ENCODE measurements at places on chromosomes 6 and 20.

GRCh38 chr6:68572975-68573374 lies 62.1 kb upstream of the ADGRB3 start:
- DNase-seq, result no peak

DNA sequence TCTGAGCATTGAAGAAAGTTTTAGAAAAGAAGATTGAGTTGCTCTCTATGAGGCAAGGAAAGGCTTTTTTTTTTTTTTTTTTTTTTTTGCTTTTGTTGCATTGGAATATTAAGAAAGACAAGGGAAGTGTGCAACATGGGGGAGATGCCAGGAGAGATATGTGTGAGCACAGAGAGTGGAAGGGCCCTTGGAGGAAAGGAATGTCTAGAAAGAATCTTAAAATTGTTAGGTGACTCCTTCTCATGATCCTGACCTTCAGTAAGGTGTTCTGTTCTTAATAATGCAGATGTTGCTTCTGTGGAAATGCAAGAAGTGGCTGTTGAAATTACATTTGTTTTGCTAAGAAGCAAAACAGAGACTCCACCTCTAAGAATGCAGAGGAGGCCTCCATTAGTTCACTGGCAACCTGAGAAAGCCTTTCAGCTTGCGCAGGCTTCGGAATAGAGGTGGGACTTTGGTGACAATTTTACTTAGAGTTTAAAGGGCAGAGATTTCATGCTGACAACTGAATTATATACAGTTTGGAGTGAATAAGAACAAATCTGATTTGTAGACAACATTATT lies 118.0 kb upstream of the ASCC3 start:
- DNase-seq, result no peak

DNA sequence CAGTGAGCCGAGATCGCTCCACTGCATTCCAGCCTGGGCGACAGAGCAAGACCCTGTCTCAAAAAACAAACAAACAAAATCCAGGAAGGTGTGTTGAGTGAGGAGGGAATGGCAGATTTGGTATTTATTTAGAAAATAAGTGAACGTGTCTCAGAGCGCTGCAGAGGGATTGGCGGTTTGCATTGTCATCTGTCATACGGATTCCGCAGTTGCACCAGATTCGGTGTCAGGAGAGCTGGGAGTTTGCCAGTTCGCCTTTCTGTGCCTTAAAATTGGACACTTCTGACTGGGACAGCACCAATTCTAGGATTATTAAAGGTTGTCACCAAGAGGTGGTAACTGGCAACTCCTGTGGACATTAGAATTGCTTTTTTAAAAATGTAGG lies 912 bp downstream of the SNRNP48 start:
- no peak for DNase-seq

- DNase-seq, result no peak
Observed at GRCh38 chr20:59002874-59003399, 4.1 kb downstream of the CTSZ start.

- DNase-seq, result no peak
Observed at GRCh38 chr6:8014947-8015346, 49.2 kb downstream of the BLOC1S5 start.

DNA sequence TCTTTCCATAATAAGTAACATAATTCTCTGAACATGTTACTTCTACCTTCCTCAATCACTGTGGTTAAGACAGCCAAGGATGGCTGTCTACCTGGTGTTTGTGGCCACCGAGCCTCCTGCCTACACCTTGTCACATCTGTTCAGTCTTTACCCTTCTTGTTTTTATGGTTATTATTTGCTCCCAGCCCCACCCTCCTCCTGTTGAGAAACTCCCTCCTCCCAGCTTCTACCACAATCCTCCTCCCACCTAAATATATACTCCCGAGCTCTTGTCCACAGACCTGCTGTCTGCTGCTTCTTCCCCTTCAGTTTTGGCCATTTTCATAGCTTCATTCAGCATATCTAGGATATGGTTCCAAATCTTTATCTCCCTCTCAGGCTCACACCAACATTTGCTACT lies 35.7 kb upstream of the GABRR1 start:
- no peak for DNase-seq

- DNase-seq, result no peak
Observed at GRCh38 chr6:122428781-122429180, 29.3 kb downstream of the HSF2 start.

DNA sequence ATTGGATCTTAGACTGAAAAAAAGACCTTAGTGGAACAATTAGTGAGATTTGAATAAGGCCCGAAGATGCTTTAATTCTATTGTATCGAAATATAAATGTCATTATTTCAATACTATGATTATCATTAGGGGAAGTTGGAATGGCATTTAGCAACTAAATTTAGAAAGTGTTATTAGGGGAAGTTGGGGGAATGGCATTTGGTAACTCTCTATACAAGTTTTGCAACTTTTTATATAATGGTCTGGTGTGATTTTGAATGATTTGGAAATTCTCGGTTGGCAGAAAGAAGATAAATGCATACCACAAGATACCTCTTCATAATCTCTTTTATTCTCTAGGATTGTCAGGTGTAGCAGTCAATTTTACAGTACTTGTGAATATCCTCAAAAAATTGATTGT lies 49.2 kb downstream of the RNF144B start:
- no peak for DNase-seq

DNA sequence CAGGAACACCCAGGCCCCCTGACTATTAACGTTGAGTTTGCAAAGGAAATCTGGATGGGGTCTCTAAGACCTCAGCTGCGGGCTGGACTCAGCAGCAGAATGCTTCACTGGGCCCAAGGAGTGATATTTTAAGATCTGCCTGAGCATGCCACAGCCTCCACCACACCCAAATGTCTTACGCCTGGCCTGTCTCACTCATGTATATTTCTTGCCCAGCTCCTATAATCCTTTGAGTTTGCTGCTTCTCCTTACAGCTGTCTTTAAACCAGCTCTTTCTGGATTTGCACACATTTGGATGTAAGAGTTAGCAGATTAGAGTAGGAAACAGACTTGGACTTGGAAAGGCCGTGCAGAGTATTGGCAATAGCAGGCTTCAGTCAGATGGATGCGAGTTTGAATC lies 16.4 kb downstream of the CASS4 start:
- no peak for DNase-seq

- DNase-seq, result no peak
Observed at GRCh38 chr6:42260972-42261371, 43.3 kb upstream of the MRPS10 start.

DNA sequence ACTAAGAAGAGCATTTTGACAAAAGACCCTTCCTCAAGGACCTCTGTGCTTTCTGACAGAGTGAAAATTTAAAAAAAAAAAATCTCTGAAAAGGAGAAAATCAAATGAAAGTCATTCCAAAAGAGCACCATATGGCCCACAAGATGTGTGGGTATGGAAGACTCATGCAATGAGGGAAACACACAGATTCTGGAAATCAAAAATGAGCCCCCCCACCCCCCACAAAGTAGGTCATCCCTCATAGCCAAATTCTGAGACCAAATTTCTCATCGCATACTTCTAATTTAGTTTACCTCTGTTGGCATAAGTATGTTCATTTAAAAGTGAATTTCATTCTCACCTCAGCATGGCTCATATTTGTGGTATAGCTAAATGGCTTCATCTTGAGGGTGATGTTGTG lies 181.3 kb upstream of the KCNQ5 start:
- no peak for DNase-seq

DNA sequence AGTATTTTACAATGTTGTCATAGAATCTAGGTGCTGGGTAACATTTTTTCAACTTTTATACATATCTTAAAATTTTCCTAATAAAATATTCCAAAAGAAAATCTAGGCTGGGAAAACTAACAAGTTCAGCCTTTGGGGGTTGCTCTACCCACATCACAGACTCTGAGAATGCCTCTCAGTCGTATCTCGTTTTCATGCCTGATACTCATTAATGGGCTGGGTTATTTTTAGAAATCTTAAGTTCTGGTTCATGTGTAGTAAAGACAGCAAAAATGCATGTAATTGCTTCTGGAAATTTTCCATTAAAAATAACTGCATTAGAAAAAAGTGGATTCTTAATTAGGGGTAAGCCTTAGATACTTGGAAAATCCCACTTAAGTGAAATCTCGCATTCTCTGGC lies 149.3 kb downstream of the SLC24A3 start:
- DNase-seq, result no peak

- no peak for DNase-seq
Observed at GRCh38 chr6:45450831-45451230, 73.1 kb upstream of the SUPT3H start.

GRCh38 chr6:7725849-7726415 lies at the start of gene BMP6:
TSS of gene BMP6 (plus strand) at chr6:7726099. CDS start at chr6:7726956, 857 bp downstream.
- DNase-seq, result peak; percentile 36

DNA sequence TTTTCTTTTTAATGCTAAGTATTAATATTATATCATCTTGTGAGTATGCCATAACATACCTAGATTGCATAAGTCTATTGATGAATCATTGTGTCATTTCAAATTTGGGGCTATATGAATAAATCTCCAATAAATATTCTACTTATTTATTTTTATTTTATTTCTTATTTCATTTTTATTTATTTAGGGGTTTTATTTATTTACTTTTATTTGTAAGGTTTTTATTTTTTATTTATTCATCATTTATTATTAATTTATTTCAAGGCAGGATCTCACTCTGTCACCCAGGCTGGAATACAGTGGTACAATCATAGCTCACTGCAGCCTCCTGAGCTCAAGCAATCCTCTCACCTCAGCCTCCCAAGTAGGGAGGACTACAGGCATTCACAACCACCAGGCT lies 36.3 kb downstream of the BMP5 start:
- no peak for DNase-seq

DNA sequence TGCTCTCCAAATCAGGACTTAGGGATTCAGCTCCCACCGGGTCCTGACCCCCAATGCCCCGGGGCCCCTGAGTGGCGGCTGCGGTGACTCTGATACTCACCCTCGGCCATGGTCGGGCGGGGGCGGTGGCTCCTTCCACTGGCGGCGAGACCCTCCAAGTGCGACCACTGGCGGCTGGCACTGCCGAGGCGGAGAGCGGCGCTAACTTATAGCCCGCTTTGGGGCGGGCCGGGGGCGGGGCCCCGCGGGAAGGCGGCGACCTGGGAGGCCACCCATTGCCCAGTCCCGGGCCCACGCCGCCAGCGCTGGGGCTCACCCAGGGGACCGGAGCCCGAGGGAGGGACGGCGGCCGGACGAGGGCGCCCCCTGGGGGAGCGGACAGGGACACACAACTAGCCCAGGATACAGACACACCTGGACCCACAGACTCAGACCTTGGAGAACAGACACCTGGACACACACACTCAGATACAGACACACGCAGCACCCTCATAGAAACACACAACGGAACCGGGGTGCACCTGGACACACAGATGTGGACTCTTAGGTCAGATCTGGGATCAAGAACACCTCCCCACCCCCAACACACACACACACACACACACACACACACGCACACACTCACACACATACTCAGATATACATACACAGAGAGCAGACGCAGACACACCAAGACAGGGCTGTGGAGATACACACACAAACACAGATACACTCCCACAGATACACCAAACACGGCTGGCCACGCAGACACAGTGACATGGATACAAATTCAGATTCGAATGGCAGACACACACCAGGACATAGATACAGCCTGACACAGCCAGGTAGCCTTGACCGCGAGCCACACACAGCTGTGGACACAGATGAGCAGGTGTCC lies at the start of gene TGM2:
Gene TGM2 (minus strand): TSS at position 182 of the 877 bp plus-strand sequence. CDS start 72 bp downstream, at position 110.
- DNase-seq, result peak; percentile 15

DNA sequence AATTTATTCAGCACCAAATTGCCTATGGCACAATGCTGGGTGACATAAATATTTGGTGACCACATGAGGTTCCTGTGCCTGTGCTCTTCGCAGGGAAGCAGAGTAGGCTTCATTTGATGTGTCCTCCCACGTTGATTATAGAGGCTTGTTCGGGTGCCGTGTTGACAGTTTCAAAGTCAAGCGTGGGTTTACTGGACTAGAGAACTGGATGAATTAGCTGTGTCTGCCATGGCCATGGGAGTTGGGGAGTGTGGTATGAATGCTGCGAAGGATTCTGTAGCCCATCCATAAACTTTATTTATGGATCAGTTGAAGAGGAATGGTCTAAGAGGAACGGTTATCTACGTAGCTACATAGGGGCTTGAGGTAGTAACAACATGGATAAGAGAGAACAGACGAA lies 11.0 kb downstream of the CD109 start:
- no peak for DNase-seq

DNA sequence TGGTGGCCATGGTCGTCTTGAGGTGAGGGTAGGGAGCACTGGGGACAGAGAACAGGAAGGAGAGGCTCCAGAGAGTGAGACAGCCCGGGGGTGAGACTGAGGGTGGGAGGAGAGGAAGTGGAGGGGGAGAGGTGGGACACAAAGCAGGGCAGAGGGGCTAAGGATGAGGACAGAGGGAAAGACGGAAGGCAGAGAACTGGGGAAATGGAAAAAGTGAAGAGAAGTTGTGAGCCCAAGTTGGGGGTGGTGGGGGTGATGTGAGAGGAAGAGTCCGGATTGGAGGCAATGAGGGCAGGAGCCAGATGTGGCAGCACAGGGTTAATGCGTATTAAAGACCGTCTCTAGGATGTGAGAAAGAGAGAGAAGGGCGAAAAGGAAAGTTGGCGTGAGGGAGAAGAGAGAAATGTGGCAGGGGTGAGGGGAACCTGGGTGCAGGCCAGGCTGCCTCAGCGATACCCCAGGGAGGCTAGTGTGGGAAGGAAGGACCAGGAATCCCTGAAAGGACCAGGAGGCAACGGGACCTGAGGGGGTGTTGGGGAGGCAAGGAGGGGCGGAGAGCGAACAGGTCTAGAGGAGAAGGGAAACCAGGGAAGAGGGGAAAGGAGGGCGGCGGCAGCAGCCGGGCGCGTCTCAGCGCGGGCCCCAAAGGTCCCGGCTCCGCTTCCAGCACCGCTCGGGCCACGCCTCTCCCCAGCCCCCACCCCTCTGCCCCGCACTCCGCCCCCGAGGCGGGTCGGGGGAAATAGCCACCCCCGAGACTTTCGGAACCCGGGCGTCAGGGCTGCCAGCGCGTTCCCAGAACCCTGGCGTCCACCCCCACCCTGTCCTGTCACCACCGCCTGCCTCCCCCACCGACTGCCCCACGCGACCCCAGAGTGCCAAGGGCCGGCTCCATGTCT lies at the start of gene PPP1R18:
Gene PPP1R18 (minus strand): TSS at position 637 of the 899 bp plus-strand sequence. CDS start 627 bp downstream, at position 10.
- DNase-seq, result peak; percentile 81

GRCh38 chr20:32980131-32980941 lies 23.9 kb downstream of the SUN5 start:
- no peak for DNase-seq

- DNase-seq, result no peak
Observed at GRCh38 chr6:73156793-73157767, 68.2 kb downstream of the KHDC1L start.

- no peak for DNase-seq
Observed at GRCh38 chr6:25401711-25402110, 122.5 kb downstream of the CARMIL1 start.

GRCh38 chr6:37137201-37138090 lies 32.5 kb upstream of the PIM1 start:
- peak; percentile 33 for DNase-seq

- no peak for DNase-seq
Observed at GRCh38 chr6:46242921-46243320, 72.1 kb upstream of the ENPP5 start.

DNA sequence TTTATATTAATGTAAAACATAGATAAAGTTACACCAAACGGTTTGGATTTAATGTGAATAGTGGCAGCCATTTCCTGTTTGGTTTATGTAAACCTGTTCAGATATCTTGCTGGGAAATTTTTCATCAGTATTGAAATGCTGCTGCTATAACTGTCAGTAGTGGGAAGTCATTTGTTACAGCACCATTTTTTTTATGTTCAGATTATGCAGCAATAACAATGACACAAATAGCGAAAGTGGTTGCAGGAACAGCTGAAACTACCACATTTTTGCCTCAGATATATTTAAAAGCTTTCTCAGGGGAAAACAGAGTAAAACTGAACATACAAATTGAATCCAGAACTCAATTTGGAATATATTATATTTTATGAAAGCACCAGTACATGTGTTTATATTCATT lies 128.8 kb upstream of the SIM1 start:
- DNase-seq, result no peak

GRCh38 chr6:21633511-21634109 lies 40.1 kb downstream of the SOX4 start:
- DNase-seq, result no peak
